ENCODE measurements at places on chromosomes 1 and 21. TPM values are rescaled to one million over a fixed set of nuclear protein-coding genes. Genes with fewer than 3 reads are reported as not detected.

The WNT9A gene
- total RNA-seq = 0.27 TPM

The HPCA gene
- not detected for total RNA-seq

The NBPF8 gene
- 15.3 TPM for total RNA-seq

The MRPS14 gene
- 13.5 TPM for total RNA-seq

The S100A7 gene
- not detected for total RNA-seq

The CADM3 gene
- not detected for total RNA-seq

The DPT gene
- not detected for total RNA-seq

The NBPF20 gene
- total RNA-seq = 0.54 TPM

The C1QB gene
- 0.27 TPM for total RNA-seq

The TEDDM1 gene
- not detected for total RNA-seq

The NHLH1 gene
- not detected for total RNA-seq

The OR2G6 gene
- total RNA-seq = not detected

The KRTAP12-3 gene
- total RNA-seq = not detected

The KRTAP19-3 gene
- total RNA-seq = not detected

The F3 gene
- 0.27 TPM for total RNA-seq

The PPM1J gene
- under 0.01 TPM for total RNA-seq

The TRNP1 gene
- under 0.01 TPM for total RNA-seq

The PPFIA4 gene
- under 0.01 TPM for total RNA-seq

The KCNN3 gene
- total RNA-seq = under 0.01 TPM

The VANGL1 gene
- total RNA-seq = 11.8 TPM

The AGT gene
- total RNA-seq = not detected

The FAM163A gene
- total RNA-seq = under 0.01 TPM

The GABRD gene
- total RNA-seq = 0.27 TPM

The STX12 gene
- total RNA-seq = 7.5 TPM

The PRAMEF1 gene
- total RNA-seq = not detected

The AMY1A gene
- not detected for total RNA-seq

The KCNC4 gene
- total RNA-seq = 5.7 TPM

The RUNX3 gene
- total RNA-seq = 22.9 TPM

The HENMT1 gene
- total RNA-seq = 23.7 TPM

The PTAFR gene
- total RNA-seq = 5.4 TPM

The PTPRU gene
- total RNA-seq = 0.27 TPM

The DNALI1 gene
- 0.54 TPM for total RNA-seq

The AVPR1B gene
- total RNA-seq = 3.8 TPM

The MEX3A gene
- total RNA-seq = 3.2 TPM

The BEST4 gene
- total RNA-seq = 0.27 TPM

The IL23R gene
- not detected for total RNA-seq

The KRTAP11-1 gene
- not detected for total RNA-seq

The GABPA gene
- total RNA-seq = 9.7 TPM

The BRDT gene
- not detected for total RNA-seq

The C1orf115 gene
- 1.1 TPM for total RNA-seq

The IFFO2 gene
- total RNA-seq = 30.7 TPM

The KCNA2 gene
- total RNA-seq = not detected

The FTCD gene
- total RNA-seq = 0.54 TPM

The RGS16 gene
- 0.27 TPM for total RNA-seq

The COL16A1 gene
- 0.54 TPM for total RNA-seq
